T47D (cell line): ENCODE measurements at places on chromosomes 4 and X.
A peak's percentile ranks its signal among the peaks of the same experiment; 100 is the strongest.

- DNase-seq = no peak
Observed at GRCh38 chr4:88792268-88792781, 94.7 kb upstream of the NAP1L5 start.

- DNase-seq = no peak
Observed at GRCh38 chr4:185945252-185945651, 123.7 kb upstream of the TLR3 start.

GRCh38 chr4:10582059-10582686 lies 102.4 kb downstream of the CLNK start:
- peak; percentile 54 for DNase-seq

- no peak for DNase-seq
Observed at GRCh38 chr4:167786504-167786903, 305.8 kb upstream of the ANXA10 start.

- DNase-seq = no peak
Observed at GRCh38 chr4:47819178-47819577, 18.7 kb downstream of the CORIN start.
